ENCODE measurements at places on chromosomes 3 and 15.

GRCh38 chr3:149609595-149609994 is 48.2 kb downstream of the WWTR1 start:
- no peak for DNase-seq

DNA sequence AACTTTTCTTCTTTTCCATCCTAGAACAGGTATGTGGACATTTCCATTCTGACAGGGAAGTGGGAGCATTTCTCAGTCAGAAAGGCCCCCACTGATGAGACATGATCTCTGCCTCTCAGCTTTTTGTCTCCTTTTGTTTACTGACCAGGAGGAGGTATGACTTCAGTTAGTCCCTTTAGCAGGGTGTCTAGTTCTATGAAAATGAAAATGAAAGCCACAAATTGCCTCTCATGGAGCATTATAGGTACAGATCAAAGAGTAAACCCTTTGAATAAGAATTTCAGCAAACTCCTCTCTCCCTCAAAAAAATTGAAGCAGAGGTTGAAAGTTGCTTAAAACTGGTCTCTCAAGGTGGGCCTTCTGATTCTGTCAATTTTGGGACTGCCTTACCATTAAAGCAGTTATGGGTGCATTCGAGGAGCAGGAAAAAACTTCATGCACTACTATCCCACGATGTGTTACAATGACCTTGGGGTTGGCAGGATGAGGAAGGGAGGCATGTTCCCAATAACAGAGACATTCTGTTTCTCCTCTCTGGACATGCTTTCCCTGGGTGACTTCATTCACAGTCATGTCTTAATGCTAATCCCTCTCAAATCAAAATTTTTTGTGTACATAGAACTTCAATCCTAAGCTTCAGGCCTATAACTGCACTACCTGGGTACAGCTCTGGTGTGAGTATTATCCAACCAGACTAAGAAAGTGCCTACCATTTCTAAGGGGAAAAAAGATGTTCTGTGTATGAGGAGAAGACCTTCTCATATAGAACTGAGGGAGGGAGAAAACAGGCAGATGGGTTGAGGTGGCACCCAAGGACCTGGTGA is 50.6 kb upstream of the TBC1D23 start:
- DNase-seq: no peak

DNA sequence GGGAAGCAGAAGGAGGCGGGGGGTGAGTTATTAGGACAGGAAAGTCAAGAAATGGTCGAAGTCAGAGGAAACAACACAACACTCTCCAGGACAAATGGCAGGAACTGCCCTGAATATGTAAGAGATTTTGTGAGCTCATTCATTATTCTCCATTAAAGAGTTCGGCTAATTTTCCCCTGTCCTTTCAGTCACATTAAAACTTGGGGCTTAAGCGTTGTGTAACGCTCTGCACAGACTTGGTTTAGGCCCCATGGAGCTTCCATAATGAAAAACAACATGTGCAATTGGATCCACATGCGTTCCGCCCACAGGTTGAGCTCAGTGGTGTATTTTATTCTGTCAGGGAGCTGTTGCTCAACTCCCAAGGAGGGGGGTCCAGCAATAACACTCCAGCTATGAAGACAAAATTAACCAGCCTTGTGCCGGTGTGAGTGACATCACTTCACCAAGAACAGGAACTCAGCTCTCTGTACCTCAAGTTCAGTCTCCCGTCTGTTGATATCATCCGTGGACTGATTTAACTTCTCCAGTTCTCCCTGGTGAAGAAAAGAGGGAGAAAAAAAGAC is 2.3 kb downstream of the SH3BP5 start:
- DNase-seq: no peak

GRCh38 chr3:146339349-146339748 is 88.4 kb upstream of the PLSCR4 start:
- DNase-seq: no peak

DNA sequence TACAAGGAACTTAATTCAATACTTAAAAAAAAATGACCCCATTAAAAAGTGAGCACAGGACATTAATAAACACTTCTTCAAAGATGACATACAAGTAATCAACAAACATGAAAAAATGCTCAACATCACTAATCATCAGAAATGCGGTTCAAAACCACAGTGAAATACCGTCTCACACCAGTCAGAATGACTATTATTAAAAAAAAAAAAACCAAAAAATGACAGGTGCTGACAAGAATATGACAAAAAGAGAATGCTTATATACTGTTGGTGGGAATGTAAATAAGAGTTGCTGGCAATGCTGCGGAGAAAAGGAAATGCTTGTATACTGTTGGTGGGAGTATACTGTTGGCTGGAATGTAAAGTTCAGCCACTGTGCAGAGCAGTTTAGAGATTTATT is 358.3 kb upstream of the CBLB start:
- DNase-seq: no peak

DNA sequence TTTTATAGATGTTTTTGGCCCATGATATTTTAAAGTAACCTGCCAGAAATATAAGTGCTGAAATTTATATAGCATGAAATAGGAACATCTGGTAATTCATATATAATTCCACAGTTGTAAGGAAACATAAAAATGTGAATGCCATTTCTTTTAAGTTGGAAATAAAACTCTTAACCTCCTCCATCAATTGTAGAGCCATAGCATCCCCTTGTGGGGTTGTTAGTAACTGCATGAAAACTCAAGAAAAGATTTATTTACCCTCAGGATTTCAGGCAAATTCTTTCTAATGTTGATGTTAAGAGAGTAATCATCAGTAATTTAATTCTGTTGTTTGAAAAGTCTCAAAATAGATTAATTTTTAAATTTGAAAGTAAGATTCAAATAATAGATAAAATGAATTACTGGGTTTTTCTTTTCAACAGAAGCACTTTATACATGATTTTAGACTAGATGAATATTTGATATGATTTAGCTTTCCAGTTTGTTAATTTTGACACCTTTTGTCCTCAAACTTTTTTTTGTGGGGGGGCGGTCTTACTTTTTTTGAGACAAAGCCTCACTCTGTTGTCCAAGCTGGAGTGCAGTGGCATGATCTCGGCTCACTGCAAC is 74.7 kb downstream of the RASA2 start:
- no peak for DNase-seq

- DNase-seq: no peak
Measured at GRCh38 chr3:33718595-33718907, 497 bp upstream of the CLASP2 start.

- DNase-seq: no peak
Measured at GRCh38 chr15:64635499-64636495, 139.6 kb downstream of the RBPMS2 start.

GRCh38 chr3:44416031-44417030 is 61.1 kb downstream of the ZNF445 start:
- DNase-seq: no peak
